ENCODE measurements at places on chromosomes 3 and 15. TPM values are rescaled to one million over a fixed set of nuclear protein-coding genes. Genes with fewer than 3 reads are reported as not detected.

DNA sequence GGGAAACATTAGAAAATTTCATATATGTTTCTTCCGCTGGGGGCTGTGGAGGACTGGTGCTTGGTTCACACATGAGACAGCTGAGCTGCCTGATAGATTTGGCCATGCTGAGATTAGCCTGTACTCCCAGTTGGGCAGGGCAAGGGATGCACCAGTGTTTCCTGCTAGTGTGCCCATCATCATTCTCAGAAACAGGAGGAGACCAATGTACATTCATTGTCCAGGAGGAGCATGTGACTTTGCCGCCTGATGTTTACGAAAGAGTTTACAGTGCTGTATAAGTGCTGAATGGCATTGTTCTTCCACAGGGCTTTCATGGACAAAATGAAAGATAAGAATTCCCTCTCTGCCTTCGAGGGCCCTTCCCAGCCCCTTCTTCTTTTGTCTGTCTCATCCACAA, 311.1 kb upstream of the THBS1 start:
- H3K27ac ChIP-seq = no peak overlapping the region
- no peak for DNase-seq
- no peaks in the 10 kb centered on the region for H3K4me1 ChIP-seq

- H3K36me3 ChIP-seq = no peaks in the 10 kb centered on the region
- H3K4me3 ChIP-seq = no peak overlapping the region
- no peaks in the 10 kb centered on the region for H3K4me1 ChIP-seq
- no peaks in the 10 kb centered on the region for H3K27me3 ChIP-seq
- DNase-seq = no peak
- no peak overlapping the region for H3K27ac ChIP-seq
Measured at GRCh38 chr3:197835509-197835908, 44.5 kb downstream of the LRCH3 start.

ARRDC4 gene
- 25.2 TPM for total RNA-seq

C3orf22 gene
- total RNA-seq = not detected

DNA sequence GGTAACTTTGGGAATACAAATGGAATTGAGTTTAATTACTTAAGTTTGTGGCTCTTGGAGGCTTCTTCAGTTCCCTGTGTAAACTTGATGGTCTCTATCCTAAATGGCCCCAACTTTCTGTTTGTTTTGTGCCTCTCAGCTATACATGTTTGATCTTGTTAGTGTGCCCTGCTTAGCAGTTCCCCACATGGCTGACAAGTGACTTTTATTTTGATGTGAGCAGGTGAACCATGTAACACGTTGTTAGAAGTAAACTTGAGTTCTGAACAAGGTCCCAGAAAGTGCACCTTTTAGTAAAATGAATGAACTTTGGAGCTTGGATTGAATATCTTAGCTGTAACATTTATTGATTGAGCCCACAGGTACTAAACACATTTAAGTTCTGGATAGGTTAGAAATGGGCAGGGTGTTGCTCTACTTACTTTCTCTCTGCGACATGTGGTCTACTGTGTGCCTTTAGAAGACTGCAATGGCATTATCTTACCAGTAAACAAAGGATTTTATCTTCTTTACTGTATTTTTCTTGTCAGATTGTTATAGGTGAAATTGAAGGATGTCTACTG, 4.5 kb downstream of the LSM3 start:
- no peak for DNase-seq
- peaks cover 66% of the 10 kb centered on the region for H3K36me3 ChIP-seq
- H3K4me1 ChIP-seq = peaks cover 9% of the 10 kb centered on the region
- H3K27me3 ChIP-seq = no peaks in the 10 kb centered on the region
- no peak overlapping the region for H3K27ac ChIP-seq

DNA sequence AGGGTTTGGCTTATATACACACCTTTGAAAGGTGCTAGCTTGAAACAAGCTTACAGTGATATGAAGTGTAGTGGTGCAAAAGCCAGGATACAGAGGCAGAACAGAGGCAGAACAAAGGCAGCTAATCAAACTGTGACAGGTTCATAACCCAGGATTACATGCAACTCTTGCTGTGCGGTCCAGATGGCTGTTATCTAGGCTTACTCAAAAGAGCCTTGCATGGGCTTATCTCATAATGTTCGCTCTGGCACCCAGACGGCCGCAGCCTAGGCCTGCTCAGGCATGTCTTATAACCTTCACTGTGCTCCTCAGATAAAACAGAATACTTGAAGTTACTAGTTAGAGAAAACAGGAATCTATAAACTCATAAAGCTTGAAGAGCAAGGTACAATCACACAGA, 22.8 kb upstream of the NOX5 start:
- H3K27me3 ChIP-seq = no peaks in the 10 kb centered on the region
- no peak overlapping the region for H3K27ac ChIP-seq
- no peak for DNase-seq
- no peaks in the 10 kb centered on the region for H3K36me3 ChIP-seq
- H3K4me1 ChIP-seq = no peaks in the 10 kb centered on the region

GRCh38 chr15:34648294-34648631, 64.8 kb upstream of the GOLGA8B start:
- H3K4me1 ChIP-seq = no peaks in the 10 kb centered on the region
- no peak overlapping the region for H3K4me3 ChIP-seq
- no peaks in the 10 kb centered on the region for H3K27me3 ChIP-seq
- no peak for DNase-seq
- no peak overlapping the region for H3K27ac ChIP-seq

GRCh38 chr3:12255393-12255792, 33.5 kb upstream of the PPARG start:
- DNase-seq = no peak
- H3K27me3 ChIP-seq = peaks cover 2% of the 10 kb centered on the region
- no peaks in the 10 kb centered on the region for H3K4me1 ChIP-seq
- H3K27ac ChIP-seq = no peak overlapping the region
- H3K36me3 ChIP-seq = no peaks in the 10 kb centered on the region
- H3K4me3 ChIP-seq = no peak overlapping the region

DNA sequence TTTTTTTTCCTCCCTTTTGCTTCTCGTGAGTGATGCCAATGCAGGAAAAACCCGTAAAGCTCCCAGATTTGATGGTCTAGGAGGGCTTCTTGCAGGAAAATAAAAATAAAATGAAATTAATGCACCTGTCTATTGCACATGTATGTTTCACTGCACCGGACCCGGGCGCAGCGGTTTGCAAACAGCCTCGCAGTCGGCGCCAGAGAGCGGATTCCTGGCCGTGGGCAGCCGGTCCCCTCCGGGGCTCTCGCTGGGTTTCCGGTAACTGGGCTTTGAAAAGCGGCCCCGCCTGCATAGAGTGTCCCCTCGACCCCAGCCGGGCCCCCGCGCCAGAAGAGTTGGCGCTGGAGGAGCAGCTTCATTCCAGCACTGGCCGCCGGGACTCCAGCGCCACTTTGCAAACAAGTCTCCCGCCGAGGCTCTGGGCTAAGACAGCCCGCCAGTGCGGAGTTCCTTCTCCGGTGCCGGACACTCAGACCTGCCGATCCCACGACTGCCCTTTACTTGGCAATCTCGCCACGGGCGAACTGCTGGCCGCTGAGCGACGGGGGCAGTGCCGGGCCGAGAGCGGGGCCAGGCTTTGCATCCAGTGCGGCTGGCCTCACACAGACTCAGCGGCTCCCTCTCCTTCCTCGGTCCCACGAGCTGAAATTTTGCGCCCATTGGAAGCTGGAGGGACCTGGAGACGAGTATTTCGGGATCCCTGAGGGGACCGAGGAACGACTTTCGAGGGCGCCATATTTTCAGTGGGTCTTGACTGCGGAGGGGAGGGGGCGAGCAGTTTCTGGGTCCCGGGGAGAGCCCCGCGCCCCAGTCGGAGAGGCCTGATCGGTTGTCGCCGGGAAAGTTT, 225.9 kb upstream of the C2CD4B start:
- DNase-seq = peak; percentile 79
- peak overlapping the region; percentile 94 for H3K27ac ChIP-seq
- H3K4me1 ChIP-seq = peaks cover 23% of the 10 kb centered on the region
- no peaks in the 10 kb centered on the region for H3K36me3 ChIP-seq
- H3K4me3 ChIP-seq = peak overlapping the region; percentile 85
- H3K27me3 ChIP-seq = no peaks in the 10 kb centered on the region

SPESP1 gene
- 0.60 TPM for total RNA-seq

- no peak overlapping the region for H3K27ac ChIP-seq
- no peak overlapping the region for H3K4me3 ChIP-seq
- H3K4me1 ChIP-seq = peaks cover 6% of the 10 kb centered on the region
- H3K27me3 ChIP-seq = peaks cover 20% of the 10 kb centered on the region
- no peak for DNase-seq
- H3K36me3 ChIP-seq = no peaks in the 10 kb centered on the region
Measured at GRCh38 chr15:78808550-78808949, 2.7 kb downstream of the ADAMTS7 start.

LMCD1 gene
- 411 TPM for total RNA-seq

COMMD2 gene
- total RNA-seq = 11.6 TPM

GPR171 gene
- total RNA-seq = not detected

GRCh38 chr15:100778831-100779288, 100.8 kb upstream of the ALDH1A3 start:
- H3K4me3 ChIP-seq = no peak overlapping the region
- no peaks in the 10 kb centered on the region for H3K36me3 ChIP-seq
- DNase-seq = no peak
- H3K27ac ChIP-seq = no peak overlapping the region
- no peaks in the 10 kb centered on the region for H3K27me3 ChIP-seq
